ENCODE measurements at places on chromosomes 3 and 15.

DNA sequence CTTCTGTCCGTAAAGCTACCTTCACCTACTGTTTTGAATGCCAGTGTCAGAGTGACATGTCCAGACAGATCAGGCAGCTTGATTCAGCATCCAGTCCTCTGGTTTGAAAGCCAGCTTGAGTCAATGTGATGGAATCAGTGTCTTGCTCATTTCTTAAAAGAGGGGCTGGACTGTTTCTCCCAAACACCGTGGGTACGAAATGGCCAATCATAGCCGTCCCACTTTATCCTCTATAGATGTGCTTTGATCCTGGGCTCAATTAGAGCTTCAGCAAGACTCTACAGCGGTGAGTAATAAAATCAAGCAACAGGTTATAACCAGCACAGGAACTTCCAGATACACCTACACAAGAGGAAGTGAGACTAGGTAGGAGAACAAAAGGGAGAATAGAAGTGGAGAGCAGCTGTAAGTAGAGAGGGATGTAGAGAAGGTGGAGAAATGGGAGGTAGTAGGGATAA, 17.0 kb upstream of the OR5K1 start:
- DNase-seq, result no peak

- no peak for DNase-seq
Measured at GRCh38 chr3:52176180-52176752, 21.7 kb upstream of the ALAS1 start.

DNA sequence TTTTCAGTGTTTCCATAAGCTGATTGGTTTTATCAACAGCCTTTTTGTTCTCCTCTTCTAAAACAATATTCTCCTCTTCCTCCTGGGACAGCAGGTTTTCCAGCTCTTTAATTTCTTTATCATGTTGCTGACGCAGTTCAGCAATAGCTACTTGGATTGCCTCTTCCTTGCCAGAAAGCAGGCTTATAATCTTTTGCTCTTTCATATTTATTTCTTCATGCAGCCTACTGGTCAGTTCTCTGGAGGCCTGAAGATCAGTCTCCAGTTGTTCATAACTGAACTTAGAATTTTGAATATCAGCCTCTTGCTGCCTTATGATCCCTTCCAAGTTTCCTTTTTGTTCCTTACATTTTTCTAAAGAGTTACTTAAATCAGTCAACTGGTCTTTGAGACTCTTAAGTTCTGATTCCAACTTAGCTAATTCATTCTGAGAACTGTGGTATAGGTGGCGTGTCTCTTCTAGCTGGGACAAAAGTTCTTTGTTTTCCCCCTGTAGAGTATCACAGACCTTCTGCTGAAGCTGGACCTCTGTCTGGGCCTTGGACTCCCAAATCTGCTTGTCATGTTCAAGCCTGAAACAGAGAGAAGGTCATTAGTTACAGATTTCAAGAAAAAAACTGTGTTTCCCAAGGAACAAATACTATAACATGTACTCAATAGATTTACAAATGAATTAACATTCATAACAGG, 31.5 kb upstream of the HCLS1 start:
- DNase-seq, result no peak

GRCh38 chr3:10283638-10284037, 9.1 kb downstream of the GHRL start:
- DNase-seq, result peak; percentile 75

GRCh38 chr3:112090887-112091586, 4.8 kb downstream of the C3orf52 start:
- no peak for DNase-seq

All from NCI-H1105 treated with DMSO at 0.1 percent for 48 hours (cell line).